ENCODE measurements at places on chromosomes 3 and 15.

DNA sequence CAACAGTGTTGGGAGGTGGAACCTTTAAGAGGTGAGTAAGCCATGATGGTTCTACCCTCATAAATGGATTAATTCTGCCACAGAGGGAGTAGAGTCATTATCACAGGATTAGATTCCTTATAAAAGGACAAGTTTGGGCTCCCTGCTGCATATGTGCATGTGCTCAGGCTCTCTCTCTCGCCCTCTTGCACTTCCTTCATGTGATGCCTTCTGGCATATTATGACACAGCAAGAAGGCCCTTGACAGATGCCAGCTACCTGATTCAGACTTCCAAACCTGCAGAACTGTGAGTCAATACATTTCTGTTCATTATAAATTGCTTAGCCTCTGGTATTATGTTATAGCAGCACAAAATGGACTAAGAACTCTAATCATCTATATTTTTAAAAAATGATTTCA lies 205.3 kb downstream of the CTNNB1 start:
- DNase-seq: no peak

GRCh38 chr15:90201944-90202375 lies 830 bp downstream of the SEMA4B start:
- DNase-seq: no peak

GRCh38 chr15:26029146-26029545 lies 166.0 kb upstream of the ATP10A start:
- DNase-seq: no peak

GRCh38 chr3:146334151-146334550 lies 83.2 kb upstream of the PLSCR4 start:
- DNase-seq: no peak

DNA sequence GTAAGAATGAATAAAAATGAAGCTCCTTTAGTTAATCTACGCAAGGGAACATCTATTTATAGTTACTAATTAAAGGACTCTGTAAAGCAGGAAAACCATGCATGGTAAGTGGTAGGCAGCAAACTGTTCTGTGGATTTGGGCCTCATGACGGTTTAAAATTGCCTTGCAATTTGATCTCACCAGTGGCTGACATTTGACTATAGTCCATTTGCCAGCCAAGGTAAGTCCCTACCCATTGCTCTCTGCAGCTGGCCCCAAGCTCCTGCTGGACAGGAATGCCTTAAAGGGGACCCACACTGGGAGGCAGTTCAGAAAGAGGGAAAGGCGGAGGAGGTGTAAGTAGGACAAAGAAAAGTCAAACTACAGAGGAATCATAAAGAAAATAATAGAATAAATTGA lies 203.3 kb downstream of the PLCL2 start:
- DNase-seq: no peak

DNA sequence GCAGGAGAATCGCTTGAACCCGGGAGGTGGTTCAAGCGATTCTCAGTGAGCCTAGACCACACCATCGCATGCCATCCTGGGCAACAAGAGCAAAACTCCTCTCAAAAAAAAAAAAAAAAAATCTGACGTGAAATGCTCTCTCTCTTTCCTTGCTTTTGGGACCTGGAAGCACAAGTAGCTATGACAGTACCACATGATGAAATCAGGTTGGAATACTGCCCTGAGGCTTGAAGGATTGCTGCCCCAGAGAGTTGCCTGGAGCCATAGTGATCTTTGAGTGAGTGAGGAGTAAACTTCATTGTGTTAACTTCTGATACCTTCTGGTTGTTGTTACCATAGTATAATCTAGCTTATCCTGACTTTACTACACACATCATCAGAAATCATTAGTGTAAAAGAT lies 23.3 kb downstream of the AKAP13 start:
- no peak for DNase-seq

DNA sequence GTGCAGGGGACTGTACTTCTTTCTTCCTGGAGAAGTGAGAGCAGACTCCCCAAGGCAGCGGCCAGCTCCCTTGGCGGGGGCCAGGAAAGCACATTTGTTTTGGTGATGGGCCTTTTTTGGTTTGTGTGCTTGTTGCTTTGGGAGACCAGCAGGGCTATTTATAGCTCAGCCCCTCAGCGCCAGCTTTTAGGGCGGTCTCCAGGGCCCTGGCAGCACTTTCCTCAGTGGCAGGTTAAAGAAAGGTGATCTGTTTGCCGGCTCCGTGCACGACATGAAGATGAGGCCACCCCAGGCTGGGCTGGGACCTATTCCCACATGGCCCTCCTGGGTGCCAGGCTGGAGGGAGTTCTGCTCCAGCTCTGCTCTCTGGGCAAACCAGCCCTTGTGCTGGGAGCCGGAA lies 21.8 kb downstream of the SLC6A11 start:
- DNase-seq: no peak

DNA sequence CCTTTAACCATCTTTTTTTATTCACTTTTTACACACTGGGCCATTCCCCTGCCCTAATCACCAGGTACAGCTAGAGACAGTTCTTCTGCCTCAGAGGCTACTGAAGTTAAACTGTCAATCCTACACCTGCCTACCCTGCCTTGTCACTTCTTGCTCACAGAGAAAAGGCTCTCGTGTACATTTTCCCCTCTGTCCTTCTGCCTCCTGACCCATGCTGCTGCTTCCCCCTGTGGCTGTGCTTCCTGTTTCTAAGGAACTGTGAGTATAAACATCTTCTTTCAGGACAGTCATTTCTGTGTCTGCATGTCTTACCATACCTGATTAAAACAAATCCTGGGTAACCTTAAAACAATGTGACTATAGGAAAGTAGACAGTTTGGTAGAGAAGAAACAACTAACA lies 236.4 kb upstream of the MRPL3 start:
- DNase-seq: no peak

GRCh38 chr3:129039271-129040038 lies 21.1 kb upstream of the GP9 start:
- DNase-seq: peak; percentile 78

GRCh38 chr3:25775936-25776335 lies 7.3 kb downstream of the NGLY1 start:
- no peak for DNase-seq

- DNase-seq: no peak
Measured at GRCh38 chr3:143263852-143264513, 144.4 kb downstream of the CHST2 start.

DNA sequence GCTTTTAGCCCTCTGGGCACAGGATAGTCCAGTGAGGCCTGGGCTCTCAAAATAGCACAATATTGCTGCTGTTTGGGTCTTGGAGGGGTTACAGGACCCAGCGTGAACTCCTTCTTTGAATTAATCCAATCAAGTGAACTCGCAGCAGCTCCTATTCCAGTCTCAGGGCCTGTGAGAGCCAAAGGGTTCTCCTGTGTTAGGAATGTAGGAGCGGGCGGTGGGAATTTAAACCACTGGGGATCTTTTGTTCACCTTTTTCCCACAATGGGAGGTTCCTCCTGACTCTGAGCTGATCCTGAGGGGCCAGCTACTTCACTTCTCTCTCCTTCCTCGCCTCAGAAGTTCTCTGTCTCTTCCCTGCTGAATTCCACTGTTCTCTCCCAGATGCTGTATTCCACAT lies 504.0 kb downstream of the UNC13C start:
- DNase-seq: no peak

DNA sequence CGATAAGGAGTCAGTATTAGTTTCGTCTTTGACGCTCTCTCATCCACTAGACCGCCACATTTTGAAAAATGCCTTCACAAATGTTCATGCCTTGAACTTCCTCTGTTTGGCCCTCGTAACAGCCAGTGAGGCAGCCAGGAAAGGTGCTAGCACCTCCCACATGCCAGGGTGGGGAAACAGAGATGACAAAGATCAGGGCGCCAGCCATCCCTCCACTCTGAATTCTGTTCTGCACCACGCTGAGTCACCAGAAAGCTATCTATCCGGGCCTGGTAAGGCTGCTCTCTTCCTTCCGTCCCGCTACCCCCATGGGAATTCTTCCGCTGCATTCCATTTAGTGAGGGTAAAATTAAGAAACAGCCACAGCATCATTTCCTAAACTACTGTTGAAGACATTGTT lies 31.3 kb upstream of the BCL2L10 start:
- DNase-seq: no peak

DNA sequence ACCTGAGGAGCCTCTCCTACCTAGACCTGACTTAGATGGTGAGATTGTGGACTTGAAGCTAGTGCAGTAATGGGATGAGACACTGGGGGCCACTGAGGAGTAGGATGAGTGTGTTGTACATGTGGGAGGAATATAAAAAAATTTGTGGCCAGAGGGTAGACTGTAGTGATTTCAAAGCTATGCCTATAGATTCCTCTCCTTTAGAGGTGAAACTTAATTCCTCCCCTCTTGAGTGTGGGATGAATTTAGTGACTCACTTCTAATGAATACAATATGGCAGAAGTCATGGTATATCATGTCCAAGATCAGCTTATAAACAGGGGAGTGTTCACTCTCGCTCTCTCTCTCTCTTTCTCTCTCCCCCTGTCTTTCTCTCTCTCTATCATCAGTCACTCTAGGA lies 6.7 kb downstream of the ZNF860 start:
- DNase-seq: no peak

DNA sequence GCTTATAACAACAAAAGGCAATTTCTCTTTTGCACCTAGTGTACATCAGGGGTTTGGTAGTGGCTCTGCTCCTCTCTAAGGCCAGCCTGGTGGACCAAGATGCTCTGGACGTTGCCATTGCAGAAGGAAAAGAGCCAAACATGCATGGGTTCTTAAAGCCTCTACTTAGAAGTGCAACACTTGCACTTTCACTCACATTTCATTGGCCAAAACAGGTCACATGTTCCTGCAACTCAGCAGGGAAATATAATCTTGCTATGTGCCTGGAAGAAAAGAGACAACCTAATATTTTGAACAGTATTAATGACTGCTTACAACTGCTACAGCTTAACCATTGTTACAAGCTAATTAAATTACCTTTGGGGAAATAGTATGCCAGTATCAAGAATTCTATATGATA lies 182.9 kb downstream of the IL5RA start:
- no peak for DNase-seq

DNA sequence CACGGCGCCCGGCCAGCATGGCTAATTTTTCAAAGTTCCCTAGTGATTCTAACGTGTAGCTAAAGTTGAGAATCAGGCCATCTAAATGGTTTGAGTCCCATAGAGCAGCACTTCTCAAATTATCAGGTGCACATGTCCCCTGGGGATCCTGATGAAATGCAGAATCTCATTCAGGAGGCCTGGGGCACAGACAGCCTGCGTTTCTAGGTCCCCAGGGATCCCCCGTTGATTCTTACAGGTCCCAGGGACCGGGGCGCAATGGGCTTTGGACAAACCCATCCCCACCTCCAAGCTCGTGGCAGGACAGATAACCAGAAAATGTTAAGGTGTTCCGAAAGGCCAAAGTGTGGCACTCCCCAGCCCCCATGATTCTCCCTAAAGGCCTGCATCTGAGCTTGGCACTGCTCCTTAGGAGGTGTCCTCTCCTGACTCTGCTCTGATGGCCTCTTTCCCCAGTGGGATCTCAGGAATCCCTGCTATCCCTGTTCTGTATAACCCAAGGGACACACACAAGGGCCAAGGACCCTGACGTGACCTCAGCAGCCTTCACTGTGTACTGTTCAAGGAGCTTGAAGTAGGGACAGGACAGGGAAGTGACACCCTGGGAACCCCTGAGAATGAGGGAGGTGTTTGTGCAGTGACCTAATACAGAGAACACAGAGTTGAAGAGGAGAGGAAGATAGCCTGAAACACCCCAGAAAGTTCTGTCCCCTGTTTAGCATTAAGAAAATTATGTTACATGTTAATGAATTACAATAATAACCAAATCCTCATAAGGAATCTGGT lies 8.0 kb downstream of the LRRK1 start:
- no peak for DNase-seq

DNA sequence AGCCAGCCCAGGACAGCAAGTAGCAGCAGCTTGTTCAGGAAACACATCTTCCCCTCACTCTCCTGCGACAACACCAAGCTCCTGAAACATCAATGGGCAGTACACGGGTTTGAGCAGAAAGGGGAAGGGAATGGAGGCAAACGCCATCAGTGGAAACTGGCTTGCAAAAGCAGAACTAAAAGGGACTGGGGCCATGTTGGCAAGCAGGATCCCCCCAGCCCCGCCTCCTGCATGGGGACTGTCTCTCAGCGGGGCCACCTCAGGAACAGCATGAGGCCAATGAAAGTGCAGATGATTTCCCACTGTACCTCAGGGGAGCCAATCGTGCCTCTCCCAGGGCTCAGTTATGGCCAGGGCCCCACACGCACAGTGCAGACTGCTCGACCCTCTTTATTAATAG lies 6.8 kb downstream of the CDAN1 start:
- no peak for DNase-seq

Data from left ventricle myocardium superior (tissue), 1 donor.